Endothelial cell (in vitro differentiated cells): ENCODE measurements at places on chromosomes 5 and 9.

DNA sequence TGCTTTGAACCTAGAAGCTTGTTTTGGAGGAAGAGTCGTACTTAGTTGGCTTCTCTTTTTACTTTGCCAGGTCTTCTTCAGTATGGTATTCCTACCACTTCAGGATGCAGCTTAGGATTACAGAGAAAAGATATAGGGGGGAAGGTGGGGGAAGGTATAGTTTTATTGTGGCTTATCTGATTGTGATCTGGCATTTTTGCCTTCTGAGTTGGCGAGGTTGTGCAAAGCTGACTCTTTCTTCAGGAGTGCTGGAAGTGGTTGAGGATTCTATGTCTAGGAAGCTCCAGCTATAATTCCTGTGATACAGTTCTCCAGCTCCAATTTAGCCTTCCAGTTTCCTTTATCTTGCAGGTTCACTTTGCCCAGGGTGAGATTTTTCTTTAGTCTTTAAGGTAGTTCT is 7.0 kb downstream of the CDC42SE2 start:
- no peak for DNase-seq

GRCh38 chr9:129761901-129762369 is 9.1 kb upstream of the PTGES start:
- no peak for DNase-seq

DNA sequence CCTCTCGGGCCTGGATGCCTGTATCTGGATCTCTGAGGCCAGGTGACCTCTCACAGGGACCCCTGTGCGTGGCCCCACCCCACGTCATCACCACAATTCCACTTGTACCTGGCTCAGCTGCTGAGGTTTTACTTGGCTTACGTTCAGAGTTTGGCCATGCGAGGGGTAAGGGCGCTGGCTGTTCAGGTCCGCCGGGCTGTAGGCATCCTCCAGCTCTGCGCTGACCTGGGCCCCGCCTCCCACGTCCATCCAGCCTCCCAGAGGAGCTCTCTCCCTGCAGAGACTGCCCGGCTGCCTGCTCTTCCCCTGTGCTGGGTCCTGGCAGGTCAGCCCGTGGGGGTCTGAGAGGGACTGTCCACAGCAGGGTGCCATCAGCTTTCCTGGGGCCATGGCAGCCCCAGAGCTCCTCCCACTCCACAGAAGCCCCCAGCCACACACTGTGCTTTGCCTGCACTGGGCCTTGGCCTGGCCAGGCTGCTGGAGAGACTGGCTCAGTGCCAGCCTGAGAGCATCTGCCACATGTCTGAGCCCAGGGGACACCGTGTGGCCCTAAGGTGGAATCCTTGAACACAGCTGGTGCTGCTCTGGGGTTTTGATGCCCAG is 43.6 kb downstream of the SLC6A3 start:
- no peak for DNase-seq

DNA sequence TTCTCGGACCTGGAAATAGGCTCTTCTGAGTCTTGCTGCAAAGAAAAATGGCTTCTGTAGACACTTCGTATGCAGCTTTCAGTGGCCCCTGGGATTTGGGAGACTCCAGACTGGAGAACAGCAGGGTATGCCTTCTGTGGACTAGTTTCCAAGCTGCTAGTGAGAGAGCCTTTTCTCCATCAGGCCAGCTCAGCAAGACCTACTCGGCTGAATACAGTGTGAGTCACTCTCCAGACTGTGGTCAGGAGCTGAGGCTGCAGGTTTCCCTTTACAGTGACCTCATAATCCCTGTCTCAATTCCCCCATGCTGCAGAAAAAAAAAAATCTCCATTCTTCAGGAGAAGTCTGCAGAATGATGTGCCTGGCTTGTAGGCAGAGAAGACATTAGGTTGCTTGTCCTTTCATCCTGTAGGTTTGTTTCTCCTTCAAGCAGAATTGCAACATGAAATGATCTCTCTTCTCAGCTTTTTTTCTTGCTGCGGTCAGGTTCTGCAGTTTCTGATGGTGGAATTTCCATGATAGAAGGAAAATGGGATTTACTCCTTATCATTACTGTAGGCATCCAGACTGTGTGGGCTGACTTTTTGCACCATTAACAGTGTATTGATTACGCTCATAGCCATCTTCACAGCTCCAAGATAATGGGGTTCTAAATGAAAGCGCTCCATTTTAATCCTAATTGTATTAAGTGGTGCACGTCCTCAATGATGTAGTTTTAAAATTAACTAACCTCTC is 78.3 kb upstream of the TNFSF8 start:
- DNase-seq: no peak
